ENCODE measurements at places on chromosomes 11 and 22.

DNA sequence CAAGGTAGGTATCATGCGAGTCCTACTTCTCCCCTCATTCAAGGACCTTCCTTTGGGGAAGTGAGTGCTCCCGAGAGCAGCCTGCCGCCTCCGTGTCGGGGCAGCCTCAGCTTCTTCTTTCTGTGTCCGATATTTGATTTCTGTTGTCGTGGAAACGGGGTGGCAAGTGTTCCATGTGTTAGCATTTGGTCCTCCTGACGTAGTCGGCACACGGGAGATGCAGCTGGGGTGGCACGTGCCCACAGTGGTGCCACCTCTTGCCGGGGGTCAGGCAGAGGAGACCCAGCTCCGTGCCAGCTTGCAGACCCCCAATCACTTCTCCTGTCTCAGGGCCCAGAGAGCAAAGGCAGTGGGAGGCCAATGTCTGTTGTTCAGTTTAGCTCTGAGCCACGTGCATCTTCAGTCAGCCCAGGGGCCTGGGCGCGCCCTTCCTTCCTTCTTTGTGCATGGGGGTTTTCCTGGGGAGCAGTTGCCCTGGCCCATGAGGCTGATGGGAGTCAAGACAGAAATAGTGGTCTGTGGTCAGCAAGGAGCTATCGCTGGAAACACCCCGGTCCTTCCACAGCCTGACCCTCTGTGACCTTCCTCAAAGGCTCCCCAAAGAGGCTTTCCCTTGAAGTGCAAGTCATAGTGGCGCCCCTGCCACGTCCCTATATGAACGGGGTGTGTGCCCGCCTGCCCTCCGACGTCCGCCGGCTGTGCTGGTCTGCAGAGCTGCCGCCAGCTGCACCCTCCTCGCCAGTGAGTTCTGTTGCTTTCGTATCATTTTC lies 44.5 kb downstream of the PARVB start:
- DNase-seq = no peak

DNA sequence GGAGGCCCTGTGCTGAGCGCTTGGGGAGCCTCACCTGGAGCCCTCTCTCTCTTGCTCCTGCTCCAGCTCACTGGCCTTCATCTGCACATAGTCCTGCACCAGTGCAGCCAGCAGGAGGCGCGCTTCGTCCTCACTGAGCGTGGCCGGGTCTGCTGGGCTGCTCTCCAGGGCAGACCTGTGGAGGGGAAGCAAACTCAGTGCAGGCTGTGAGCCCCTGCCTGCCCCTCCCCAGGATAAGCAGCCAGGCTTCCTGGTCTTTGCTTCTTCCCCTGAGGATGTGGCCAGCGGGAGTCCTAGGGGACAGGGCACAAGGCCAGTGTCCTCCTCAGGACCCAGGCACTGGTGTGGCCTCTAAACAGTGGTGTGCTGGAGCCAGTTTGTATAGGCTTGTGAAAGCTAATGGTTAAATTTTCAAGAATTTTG lies 2.2 kb downstream of the CALCA start:
- DNase-seq = no peak

DNA sequence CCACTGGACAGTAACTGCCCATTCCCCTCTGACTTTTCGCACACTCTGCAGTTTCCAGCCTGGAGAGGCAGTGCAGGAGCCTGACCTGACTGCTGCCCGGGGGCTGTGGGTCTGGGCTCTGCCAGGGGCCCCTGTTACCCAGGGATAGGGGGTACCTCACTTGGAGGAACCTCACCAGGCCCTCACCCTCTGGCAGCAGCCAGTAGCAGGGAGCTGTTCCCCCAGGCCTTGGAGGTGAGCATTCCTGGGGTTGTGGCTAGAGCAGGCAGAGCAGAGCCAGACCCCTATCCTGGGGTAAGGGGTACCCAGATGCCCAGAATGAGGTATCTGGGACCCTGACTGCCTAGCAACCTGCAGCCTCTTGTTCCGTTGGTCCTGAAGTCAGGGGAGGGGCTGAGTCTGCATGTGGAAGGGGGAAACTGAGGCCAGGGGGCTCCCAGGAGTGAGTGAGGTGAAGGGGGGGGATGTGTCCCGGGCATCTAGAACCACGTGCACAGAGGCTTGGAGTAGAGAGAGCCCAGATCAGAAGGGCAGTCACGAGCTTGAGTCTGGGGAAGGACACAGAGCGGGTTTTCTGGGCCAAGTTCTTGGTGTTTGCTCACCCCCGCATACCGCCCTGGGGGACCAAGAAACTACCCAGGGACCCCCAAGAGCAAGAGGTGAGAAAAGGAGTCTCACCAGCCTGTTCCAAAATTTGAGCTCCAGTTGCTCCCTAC lies 43.9 kb upstream of the ACCSL start:
- DNase-seq = no peak

DNA sequence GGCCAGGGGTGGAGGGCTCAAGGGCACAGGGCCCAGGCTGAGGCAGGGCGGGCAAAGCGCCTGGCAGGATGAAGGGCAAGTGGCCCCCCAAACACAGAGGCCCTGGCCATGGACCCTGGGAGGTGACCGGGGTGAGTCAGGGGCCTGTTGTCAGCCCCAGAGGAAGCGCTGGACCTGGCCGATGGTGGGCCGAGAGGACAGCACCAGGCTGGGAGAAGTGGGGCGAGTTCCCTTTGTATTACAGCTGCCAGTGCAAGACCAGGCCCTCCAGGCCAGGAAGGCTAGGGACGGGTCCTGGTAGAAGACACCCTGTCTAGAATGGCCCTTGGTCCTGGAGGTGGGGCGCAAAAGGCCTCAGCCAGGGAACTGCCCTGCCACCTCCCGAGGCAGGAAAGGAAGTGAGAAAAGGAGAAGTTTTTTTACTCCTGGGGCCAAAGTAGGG lies 12.8 kb downstream of the CXCR5 start:
- no peak for DNase-seq

GRCh38 chr22:30191040-30191701 lies 55.4 kb downstream of the LIF start:
- no peak for DNase-seq
